ENCODE measurements at places on chromosomes 5 and 9. TPM values are rescaled to one million over a fixed set of nuclear protein-coding genes. Genes with fewer than 3 reads are reported as not detected.

The EFNA5 gene
- total RNA-seq: 10.2 TPM

The UBE2B gene
- total RNA-seq: 106 TPM

The SMIM3 gene
- total RNA-seq: 17.1 TPM

The UAP1L1 gene
- total RNA-seq: 29.7 TPM

The FAM163B gene
- not detected for total RNA-seq

The TMEM232 gene
- total RNA-seq: 11.4 TPM

The KCNIP1 gene
- total RNA-seq: 1.7 TPM

DNA sequence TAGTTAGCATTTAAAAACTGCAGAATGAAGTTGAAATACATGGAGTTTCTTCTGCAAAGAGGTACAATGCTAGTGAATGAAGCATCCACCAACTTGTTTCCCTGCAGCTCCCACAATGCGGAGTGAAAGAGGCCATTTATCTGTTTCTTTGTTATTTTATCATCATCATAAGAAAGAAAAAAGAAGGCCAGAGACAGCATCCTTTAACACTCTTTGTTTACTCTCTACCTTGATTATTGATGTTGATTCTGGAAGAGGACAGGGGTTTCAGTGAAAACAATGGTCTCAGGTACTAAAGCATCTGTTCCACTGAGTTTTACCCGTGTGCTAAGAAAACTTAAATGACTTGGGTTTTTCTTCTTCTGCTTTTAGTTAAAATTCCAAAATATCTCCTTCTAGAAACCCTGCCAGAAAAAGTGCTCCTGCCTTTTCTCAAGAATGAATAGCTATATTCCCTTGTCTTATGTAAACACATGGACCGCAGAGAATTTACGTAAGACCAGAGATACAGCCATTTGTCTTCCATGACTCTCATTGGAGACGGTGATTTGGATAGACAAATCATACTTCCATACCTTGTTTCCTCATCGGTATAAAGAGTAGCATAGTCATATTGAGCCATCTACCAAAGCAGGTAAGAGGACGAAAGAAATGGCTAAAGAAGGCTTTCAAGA is 81.1 kb downstream of the EFNA5 start:
- DNase-seq: no peak

DNA sequence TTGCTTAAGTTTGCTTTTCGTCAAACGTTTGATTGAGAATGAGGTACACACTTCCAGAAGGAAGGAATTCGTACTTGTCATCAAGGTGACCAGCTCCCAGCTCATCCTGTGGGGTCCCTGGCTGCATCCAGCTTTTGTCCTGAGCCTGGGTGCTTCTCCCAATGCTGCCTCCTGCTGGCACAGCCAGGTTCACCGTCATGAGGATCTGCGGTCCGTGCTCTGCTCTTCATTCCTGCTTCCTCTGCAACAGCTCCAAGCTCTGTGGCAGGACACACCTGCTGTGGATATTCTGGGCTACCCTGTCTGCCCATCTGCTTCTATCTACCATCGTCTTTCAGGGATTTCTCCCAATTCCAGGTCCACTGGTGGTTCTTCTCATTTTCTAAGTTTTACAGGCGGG is 13.3 kb upstream of the UBE2QL1 start:
- DNase-seq: no peak

GRCh38 chr5:11177999-11178711 is 417.1 kb upstream of the DAP start:
- no peak for DNase-seq

DNA sequence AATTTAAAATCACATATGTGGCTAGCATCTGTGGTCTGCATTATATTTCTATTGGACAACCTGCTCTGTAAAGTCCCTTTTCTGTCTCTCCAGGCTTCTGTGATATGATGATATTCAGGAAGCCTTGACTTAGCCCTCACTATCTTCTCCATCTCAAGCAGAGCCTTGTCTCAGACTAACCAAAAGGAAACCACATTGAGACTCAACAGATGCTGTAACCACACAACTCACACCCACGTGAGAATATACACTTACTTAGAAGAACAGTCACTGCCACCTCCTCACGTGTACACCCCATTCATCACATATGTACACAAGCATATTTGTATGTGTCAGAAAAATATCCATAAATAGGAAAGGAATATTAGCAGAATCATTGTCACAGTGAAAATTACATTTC is 33.6 kb downstream of the HTR4 start:
- DNase-seq: no peak
